CD4-positive, alpha-beta T cell treated with Interleukin-15 for 4 hours (primary cell): ENCODE measurements at places on chromosomes 1 and 21.

DNA sequence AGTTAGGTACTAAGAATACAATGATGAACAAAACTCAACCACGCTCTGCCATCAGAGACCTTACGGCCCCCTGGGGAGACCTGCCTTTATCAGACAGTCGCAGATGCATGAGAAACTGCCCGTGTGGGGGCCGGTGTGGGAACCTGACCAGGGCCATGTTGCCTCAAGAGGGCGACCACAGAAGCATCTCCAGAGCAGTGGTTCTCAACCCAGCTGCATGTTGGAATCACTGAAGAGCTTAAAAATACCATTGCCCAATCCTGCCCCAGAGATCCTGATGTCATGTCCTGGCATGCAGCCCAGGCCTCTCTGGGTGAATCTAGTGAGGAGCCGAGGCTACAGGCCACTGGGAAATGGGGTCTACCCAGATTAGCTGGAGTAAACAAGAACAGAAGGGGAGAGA is 108.7 kb downstream of the PRDM2 start:
- DNase-seq: no peak

GRCh38 chr1:80101159-80101558 is 1094.6 kb upstream of the ADGRL4 start:
- DNase-seq: no peak

- DNase-seq: no peak
These were observed 37.7 kb downstream of the VTCN1 start for GRCh38 chr1:117173006-117173405.

DNA sequence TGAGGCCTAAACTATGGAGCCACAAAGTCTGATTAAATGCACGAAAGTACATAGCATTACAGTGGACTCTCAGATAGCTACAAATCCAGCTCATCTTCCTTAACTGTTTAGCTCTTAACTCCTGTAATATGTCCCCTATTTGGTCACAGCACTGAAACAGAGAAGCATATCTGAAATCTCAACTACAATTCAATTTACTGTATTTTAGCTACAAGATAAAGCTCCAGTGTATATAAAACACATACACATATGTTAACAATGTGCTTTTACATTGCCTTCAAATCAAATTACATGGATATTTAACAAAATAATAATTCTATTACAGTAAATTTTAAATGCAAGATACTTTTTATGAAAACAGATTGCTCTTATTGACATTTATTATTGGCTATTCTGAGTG is 849.3 kb upstream of the PRMT6 start:
- no peak for DNase-seq

DNA sequence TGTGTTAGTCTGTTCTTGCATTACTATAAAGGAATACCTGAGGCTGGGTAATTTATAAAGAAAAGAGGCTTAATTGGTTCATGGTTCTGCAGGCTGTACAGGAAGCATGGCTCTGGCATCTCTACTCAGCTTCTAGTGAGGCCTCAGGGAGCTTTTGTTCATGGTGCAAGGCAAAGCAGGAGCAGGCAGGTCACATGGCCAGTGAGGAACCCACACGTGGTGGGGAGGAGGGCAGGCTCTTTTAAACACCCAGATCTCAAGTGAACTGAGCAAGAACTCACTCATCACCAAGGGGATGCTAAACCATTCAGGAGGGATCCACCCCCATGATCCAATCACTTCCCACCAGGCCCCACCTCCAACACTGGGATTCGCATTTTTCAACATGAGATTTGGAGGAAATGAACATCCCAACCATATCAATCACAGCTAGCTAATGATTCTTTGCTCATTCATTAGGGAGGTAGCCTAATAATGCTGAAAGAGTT is 51.4 kb upstream of the RAP1A start:
- no peak for DNase-seq

- DNase-seq: no peak
These were observed 3.5 kb downstream of the ROR1 start for GRCh38 chr1:63777286-63777685.

DNA sequence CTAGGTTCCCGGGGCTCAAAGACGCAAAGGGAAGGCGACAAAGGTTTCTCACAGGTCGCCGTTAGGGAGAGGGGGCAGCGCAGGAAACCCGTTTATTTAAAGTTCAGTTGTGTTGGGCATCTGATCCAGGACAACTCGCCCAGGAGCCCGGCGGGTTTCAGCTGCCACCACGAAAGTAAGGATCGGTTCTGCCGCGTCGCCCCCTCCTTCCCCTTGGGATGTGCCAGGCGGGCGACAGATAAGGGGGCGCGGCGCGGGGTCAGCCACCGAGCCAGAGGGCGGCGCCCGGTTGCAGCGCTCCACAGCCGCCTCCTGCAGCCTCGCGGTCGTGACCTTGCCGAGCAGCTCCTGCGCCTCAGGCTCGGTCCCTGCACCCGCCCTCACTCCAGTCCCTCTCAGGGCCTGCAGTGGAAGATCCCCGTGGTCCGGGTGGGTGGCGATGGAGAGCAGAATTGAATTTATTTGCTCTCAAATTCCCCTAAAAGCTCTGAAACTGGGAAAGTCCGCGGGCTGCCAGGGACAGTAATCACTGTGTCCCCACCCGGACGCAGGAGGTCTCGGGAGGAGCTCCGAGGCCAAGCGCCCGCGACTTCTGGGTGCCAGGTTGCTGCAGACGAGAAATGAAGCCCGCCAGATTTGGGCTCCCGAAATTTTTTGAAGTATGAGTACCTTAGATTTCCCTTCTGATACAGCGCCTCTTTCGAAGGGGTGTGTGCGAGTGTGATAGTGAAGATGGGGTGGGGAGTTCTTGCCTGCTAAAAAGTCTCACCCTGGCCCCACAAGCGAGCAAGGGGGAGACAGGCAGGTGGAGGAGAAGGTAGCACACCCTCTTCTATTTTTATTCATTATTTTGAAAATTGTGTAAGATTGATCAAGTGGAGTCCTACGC is 28.4 kb upstream of the NFIA start:
- no peak for DNase-seq

- no peak for DNase-seq
These were observed 13.9 kb upstream of the BCAR3 start for GRCh38 chr1:93695411-93696005.

DNA sequence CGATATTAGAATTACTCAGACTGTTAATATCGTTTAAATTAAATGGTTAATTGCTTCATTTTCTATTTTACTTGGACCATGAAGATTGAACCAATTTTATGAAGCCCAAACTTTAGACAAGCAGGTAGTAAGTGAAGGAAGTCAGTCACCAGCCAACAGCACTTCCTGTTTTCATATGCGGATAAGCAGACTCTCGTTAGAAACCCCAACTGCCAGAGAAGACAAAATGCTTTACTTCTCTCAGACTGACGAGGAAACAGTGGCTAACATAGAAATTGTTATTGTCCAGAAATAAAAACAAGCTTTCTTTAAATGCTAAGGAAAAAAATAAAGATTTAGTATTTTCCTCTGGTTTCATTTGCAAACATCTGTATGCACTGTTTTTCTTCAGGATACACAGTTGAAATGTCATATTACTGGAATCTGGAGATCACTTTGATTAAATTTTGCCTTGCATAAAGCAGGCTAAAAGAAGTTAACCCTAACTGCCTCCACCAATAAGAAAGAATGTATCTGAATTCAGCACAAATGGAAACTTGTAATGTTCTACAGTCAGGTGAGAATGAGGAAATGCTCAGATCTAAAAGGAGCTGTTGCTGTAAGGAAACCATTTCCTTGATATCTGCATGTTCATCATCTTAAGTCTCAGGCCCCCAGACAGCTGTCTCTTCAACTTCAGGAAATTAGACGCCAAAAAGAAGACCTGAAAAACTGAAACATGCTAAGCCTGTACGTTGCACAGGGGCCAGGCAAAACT is 129.8 kb upstream of the SAMSN1 start:
- peak; percentile 54 for DNase-seq

GRCh38 chr1:212607913-212608391 is 609 bp upstream of the ATF3 start:
- peak; percentile 5 for DNase-seq

- DNase-seq: no peak
These were observed 92.0 kb upstream of the RALGPS2 start for GRCh38 chr1:178633056-178633455.

GRCh38 chr1:10250663-10251062 is 40.3 kb downstream of the KIF1B start:
- no peak for DNase-seq

DNA sequence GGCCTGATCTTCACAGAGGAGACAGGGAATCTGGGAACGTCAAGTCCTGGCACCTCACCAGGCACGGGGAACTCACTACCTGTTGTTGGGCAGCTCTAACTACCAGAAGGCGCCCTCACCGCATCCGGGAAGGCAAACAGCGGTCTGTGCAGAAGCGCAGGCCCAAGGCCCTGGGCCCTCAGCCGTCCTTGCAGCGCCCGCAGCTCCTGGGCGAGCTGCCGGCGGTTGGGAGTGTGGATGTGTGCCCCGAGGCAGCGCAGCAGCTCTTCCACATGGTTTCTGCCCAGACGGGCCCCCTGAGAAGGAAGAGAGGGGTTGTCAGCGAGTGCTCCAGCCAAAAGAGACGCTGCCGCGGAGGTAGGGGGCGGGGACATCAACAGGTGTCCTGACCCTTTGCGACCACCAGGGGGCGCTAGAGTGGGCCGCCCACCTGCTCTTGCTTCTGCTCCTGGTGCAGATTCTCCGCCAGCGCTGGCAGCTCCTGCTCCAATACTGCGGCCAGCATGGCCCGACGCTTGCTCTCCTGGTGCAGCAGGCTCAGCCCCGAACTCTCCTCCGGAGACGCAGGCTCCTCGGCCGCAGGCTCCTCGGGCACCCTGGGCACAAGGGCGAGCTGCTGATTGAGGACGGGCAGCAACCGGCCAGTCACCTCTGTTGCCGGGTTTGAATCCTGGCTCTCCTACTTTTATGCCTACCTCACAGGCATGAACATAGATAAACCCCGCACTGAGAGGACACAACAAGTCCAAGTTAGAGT is 9.3 kb downstream of the MAP3K6 start:
- DNase-seq: peak; percentile 81

GRCh38 chr1:233033361-233033760 is 83.0 kb downstream of the NTPCR start:
- DNase-seq: no peak

GRCh38 chr1:43587001-43587400 is 56.3 kb downstream of the PTPRF start:
- no peak for DNase-seq
